Mesothelial cell of epicardium (in vitro differentiated cells): ENCODE measurements at places on chromosomes 1 and 21. TPM values are rescaled to one million over a fixed set of nuclear protein-coding genes. Genes with fewer than 3 reads are reported as not detected.

DNA sequence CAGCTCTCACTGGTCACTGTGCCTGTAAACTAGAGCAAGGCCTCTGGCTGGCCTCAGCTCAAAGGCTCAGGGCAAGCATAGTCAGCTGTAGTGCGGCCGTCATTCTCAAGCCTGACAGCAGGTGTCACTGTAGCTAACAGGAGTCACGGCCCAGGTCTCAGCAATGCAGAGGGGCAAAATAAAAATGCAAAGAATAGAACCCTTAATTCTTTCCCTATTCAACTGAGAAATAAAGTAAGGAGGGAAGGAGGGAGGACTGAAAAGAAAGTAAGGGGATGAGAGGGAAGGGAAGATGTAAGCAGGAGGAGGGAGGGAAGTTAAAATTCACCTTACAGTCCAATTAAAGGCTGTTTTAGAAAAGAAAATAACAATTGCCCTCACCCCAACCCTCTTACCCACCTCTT, 106.1 kb downstream of the KIAA0319L start:
- peak; percentile 42 for DNase-seq

GRCh38 chr1:47013293-47013692, 10.2 kb upstream of the CYP4X1 start:
- DNase-seq, result no peak

PODN gene
- total RNA-seq, result 4.5 to 4.6 TPM (median 4.6 TPM) in 3 replicates

SMIM12 gene
- total RNA-seq, result 24.3 to 27.4 TPM (median 24.6 TPM) in 3 replicates

LCE2A gene
- not detected in 3 replicates for total RNA-seq

- DNase-seq, result no peak
Measured at GRCh38 chr1:178947677-178947981, 76.8 kb upstream of the ANGPTL1 start.

DNA sequence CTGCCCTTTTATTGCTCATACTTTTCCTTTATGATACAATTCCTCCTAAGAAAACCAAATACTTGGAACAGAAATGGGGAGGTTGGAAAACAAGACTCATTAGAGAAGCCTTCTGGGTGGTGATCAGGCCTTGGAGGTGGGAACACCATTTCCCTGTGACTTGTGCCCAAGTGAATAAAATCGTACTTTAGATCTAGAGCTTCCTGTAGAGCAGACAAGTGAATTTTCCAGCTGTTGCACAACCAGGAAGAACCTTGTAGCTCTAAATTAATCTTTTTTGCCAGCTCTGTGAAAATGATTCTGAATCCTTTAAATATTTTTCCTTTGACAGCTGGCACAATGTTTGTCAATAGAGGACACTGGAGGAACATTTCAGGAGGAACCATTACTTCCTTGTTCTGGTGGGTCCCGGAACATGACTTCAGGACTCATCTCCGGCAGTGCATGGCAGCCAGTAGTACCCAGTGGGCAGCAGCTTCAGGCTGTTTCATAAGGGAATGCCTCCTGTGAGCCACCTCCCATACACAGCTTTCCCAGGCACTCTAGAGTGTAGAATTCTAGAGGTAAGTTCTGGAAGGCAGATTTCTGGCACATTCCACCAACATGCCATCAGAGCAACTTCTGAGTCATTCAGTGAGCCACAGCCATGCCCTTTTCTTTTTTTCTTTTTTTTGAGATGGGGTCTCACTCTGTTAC, 5.5 kb upstream of the SNAPIN start:
- no peak for DNase-seq

GRCh38 chr1:154902938-154903566, 33.0 kb upstream of the KCNN3 start:
- DNase-seq, result no peak

DNA sequence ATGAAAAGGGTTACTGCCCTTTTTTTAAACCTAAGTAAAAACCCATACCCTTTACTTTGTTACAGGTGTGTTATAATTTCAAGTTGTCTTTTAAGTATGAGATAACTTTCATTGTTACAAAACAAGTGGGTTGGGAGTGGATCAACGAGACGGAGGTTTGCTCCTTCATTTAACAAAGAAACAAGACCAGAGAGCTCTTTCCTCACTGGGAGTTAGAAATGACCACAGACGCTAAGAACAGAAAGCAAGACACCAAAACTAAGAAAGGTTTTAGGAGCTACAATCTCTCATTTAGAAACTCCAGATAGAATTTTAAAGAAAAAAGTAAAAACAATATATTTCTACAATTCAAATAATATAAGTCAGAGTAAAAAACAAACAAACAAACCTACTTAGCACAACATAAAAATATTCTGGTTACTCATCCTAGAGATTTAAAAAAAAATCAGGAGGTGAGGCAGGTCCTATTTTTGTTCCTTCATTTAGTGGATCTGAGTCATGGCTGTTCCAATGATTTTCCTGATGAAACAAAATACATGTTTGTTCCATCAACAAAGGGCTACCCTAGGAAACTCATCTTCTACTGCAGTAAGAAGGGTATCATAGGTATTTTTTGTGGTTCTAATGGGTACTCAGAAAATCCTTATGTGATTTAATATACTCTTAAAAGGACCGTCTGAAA, 33.0 kb downstream of the APP start:
- no peak for DNase-seq

GRCh38 chr1:163875927-163876320, 554.2 kb downstream of the NUF2 start:
- DNase-seq, result no peak

DNA sequence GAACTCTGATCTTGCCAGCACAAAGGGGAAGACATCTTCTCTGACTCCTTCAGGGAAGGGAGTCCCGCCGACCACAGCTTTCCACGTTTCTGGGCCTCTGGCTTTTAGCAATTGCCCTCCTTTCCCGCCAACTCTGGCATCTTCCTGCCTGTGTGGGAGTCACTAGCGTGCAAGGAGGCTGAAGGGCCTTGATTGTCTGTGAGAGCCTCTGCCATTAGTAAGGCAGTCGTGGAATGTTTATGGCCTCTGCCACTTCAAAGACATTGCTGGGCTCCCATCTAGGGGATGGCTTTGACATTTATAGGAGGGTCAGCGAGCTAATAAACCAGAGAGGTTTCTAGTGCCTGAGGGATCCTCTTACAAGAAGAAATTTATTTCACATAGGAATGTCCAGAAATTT, 14.3 kb upstream of the PROK1 start:
- DNase-seq, result peak; percentile 29

DNA sequence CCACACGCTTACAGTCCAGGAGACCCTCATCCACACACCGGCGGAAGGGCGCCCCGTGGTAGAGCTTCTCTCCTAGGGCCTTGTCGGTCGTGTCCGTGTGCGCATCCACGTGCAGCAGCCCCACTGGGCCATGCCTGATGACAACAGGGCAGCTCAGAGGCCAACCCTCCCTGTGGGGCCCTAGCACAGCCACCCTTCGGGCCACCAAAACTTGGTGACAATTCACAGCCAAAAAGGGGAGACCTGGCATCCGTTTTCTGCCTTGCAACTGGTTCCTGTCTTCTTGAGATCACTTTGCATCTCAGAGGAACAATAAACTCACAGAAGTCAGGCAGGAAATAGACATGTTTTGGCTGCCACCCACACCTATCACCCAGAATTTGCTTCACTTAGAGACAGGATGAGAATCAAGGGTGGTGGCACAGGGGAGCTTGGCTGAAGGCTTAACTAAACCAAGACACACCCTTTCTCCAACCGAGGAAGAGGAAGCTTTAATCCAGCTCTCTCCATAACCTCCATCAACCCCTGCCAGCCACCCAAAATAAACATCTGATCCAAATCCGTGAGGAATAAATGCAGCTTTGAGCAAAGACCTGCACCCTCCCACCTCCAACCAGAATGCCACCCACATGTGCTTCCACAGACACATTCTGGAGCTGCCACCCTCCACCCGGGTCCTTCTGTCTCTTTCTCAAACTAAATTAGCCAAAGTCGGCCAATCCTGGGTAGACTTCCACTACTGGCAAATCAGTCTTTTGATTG, 5.7 kb downstream of the AGMAT start:
- DNase-seq, result no peak

DNA sequence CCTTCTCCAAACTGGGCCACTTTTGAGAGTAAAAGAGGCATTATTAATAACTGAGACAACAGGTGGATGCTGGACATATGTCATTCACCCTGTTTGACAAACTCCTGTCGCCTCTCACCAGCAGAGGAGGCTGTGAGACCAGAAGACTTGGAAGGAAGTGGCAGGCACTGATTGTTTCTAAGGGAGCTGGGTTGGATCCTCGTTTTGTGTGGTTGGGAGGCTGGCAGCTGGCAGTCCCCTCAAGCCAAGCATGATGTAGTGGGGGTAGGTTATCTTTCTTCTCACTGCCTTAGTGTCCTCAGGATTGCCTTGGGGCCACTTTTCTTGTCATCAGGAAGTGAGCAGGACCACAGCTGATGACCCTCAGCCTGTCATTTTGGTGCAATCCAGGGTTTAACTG, 86.5 kb upstream of the KCNJ15 start:
- DNase-seq, result no peak

GRCh38 chr1:234262754-234263105, 110.5 kb upstream of the COA6 start:
- no peak for DNase-seq

KCNJ10 gene
- 0.14 to 0.27 TPM (median 0.22 TPM) in 3 replicates for total RNA-seq
